ENCODE measurements at places on chromosomes 13 and 19. TPM values are rescaled to one million over a fixed set of nuclear protein-coding genes. Genes with fewer than 3 reads are reported as not detected.

The NLRP7 gene
- not detected for polyA plus RNA-seq

The ZNF28 gene
- 4.2 TPM for polyA plus RNA-seq

The POGLUT2 gene
- polyA plus RNA-seq: 14.5 TPM

The CDX2 gene
- polyA plus RNA-seq: not detected

The FCER2 gene
- polyA plus RNA-seq: not detected

The ZFR2 gene
- polyA plus RNA-seq: not detected

The NLRP11 gene
- not detected for polyA plus RNA-seq

The KIRREL2 gene
- not detected for polyA plus RNA-seq

The ADGRE3 gene
- polyA plus RNA-seq: not detected

The OR7A5 gene
- not detected for polyA plus RNA-seq

The TMPRSS9 gene
- polyA plus RNA-seq: not detected

The TBXA2R gene
- polyA plus RNA-seq: 2.4 TPM

The FUT3 gene
- polyA plus RNA-seq: not detected

The FSTL3 gene
- polyA plus RNA-seq: 45.2 TPM

The SERP2 gene
- polyA plus RNA-seq: 0.30 TPM

The PGLYRP1 gene
- polyA plus RNA-seq: not detected

The SPRY2 gene
- 52.3 TPM for polyA plus RNA-seq

The SMIM24 gene
- polyA plus RNA-seq: not detected

The ZNF235 gene
- 1.8 TPM for polyA plus RNA-seq

The NDFIP2 gene
- polyA plus RNA-seq: 8.8 TPM

The LILRA5 gene
- not detected for polyA plus RNA-seq

The ZNF583 gene
- 0.99 TPM for polyA plus RNA-seq

The KHSRP gene
- 98.3 TPM for polyA plus RNA-seq

The IFNL1 gene
- polyA plus RNA-seq: not detected

The SPTBN4 gene
- polyA plus RNA-seq: 0.03 TPM

The EXOC3L2 gene
- polyA plus RNA-seq: 1.8 TPM

The TMEM221 gene
- 0.06 TPM for polyA plus RNA-seq

The PTPRS gene
- polyA plus RNA-seq: 10.1 TPM

The FBXO46 gene
- 7.7 TPM for polyA plus RNA-seq

The FUT1 gene
- 1.9 TPM for polyA plus RNA-seq

The RCBTB1 gene
- polyA plus RNA-seq: 12.1 TPM

The FAM124A gene
- polyA plus RNA-seq: 5.2 TPM

The DUXA gene
- not detected for polyA plus RNA-seq

The CATSPERD gene
- polyA plus RNA-seq: not detected

The MOB3A gene
- 46.5 TPM for polyA plus RNA-seq

The KLHL1 gene
- polyA plus RNA-seq: not detected

The BORA gene
- polyA plus RNA-seq: 3.2 TPM

The HMG20B gene
- polyA plus RNA-seq: 53.2 TPM

The SPRED3 gene
- 7.0 TPM for polyA plus RNA-seq

The CUL4A gene
- 34.9 TPM for polyA plus RNA-seq

The CADM4 gene
- 5.0 TPM for polyA plus RNA-seq

The ZGLP1 gene
- polyA plus RNA-seq: 1.6 TPM

The ZSCAN5C gene
- polyA plus RNA-seq: not detected

The ZNF562 gene
- polyA plus RNA-seq: 6.3 TPM

The LSM4 gene
- 105 TPM for polyA plus RNA-seq

The LENG9 gene
- polyA plus RNA-seq: 0.97 TPM

The PCSK4 gene
- polyA plus RNA-seq: 1.7 TPM

The CC2D1A gene
- polyA plus RNA-seq: 13.6 TPM

The FREM2 gene
- under 0.01 TPM for polyA plus RNA-seq

The C19orf67 gene
- polyA plus RNA-seq: not detected

The SHISA2 gene
- polyA plus RNA-seq: 1.5 TPM

The PLPPR3 gene
- 2.0 TPM for polyA plus RNA-seq

The SRRM5 gene
- polyA plus RNA-seq: 0.17 TPM

The SHANK1 gene
- 0.66 TPM for polyA plus RNA-seq

The OR10H4 gene
- not detected for polyA plus RNA-seq

The PGLYRP2 gene
- polyA plus RNA-seq: 0.19 TPM

The ZNF724 gene
- 0.77 TPM for polyA plus RNA-seq

The HSPBP1 gene
- 60.3 TPM for polyA plus RNA-seq

The ATP1A3 gene
- polyA plus RNA-seq: not detected
